Activated CD4-positive, alpha-beta T cell treated with anti-CD3 and anti-CD28 coated beads, Interleukin-10, Interleukin-2, amounts not matched to agents 100 ng/mL and 50 ng/mL, durations not matched to agents 16 hours and 8 hours (primary cell): ENCODE measurements at places on chromosomes 2 and 18.

- DNase-seq = no peak
Measured at GRCh38 chr18:57907550-57907949, 104.4 kb upstream of the ATP8B1 start.

GRCh38 chr2:107473150-107473549, 353.5 kb upstream of the RGPD4 start:
- no peak for DNase-seq

GRCh38 chr2:50077190-50077737, 922.9 kb upstream of the FSHR start:
- DNase-seq = no peak

DNA sequence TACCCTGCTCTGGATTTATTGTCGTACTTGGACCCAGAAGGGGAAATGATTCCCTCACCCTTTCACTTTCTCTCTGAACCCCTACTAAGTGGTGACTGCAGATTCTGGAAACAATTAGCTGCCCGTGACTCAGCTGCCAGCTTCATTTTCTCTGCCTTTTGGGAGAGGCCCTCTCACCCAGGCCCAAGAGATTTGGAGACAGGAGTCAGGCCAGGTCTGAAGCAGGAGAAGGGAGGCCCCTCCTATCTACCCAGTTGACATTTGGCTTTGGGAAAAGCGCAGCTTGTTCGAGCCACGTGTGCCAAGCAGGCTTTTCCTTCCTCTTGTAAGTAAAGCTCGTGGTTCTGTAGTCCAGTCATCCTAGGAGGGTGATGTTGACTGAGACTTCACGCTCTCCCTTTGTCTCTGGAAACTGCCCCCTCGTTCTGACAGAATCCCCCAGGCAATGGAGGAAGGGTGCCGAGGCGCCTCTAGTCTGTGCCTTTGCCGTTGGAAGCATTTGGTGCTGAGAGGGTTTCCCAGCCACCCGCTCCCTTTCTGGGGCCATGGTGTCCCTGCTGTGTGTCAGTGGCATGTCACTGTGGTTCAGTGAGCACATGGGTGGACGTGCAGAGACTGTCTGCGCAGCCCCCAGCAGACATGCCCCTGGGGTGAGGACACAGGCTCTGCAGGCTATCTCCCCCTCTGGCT, 8.6 kb downstream of the OXER1 start:
- DNase-seq = no peak

DNA sequence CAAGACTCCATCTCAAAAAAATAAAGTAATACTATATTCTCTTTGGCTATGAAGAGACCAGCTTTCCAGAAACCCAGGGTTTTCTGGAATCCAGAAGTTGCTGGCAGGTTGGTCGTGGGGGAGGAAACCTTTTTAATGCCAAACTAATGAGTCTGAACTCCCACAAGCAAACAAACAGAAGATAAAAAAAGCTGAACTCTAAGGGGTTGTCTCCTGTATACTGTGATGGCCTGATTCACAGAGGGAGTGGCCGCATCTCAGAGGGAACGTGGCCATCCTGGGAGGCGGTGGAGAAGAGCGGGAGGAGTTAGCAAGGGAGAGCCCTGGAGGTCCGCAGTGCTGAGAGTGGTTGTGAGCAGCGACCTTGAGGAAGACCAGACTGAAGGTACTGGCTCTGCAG, 36.1 kb downstream of the LIMS1 start:
- no peak for DNase-seq

DNA sequence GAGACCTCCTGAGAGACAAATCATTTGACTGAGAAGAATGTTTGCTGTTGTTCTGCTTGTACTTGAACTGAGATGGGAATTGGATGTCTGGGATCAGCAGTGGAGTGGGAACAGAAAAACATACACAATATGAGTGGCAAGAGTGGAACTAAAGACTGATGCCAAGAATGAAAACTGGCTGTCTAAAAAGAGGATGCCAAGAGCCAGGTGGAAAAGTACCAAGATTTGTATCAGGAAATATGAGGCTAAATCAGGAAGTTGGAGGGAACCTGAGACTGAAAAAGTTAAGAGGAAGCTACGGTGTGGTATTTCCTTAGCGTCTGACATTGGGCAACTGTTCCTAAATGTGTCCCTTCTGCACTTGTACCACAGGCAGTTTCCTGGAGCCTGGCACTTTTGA, 440.9 kb upstream of the CELF4 start:
- no peak for DNase-seq

DNA sequence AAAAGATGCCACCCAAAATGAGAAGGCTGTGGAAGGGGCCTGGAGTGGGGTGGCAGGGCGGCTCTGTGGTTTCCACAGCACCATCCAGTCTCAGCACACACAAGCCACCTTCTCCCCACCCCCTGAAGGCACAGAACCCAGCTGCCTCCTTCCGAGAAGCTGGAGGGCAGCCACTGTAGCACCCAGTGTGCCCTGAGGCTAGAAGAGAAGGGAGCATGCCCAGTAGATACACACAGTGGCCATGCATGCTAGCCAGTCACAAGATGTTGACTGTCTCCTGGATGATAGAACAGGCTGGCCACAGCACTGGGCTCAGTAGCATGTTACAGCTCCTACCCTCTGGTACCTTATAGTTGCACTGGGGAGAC, 148.9 kb upstream of the EPAS1 start:
- DNase-seq = no peak

GRCh38 chr18:47415881-47416280, 164.4 kb upstream of the SKOR2 start:
- no peak for DNase-seq

- no peak for DNase-seq
Measured at GRCh38 chr18:50473881-50474280, 86.0 kb upstream of the MAPK4 start.

- no peak for DNase-seq
Measured at GRCh38 chr18:38421021-38421420, 855.4 kb upstream of the CELF4 start.

- no peak for DNase-seq
Measured at GRCh38 chr2:143300536-143300935, 171.3 kb downstream of the ARHGAP15 start.

DNA sequence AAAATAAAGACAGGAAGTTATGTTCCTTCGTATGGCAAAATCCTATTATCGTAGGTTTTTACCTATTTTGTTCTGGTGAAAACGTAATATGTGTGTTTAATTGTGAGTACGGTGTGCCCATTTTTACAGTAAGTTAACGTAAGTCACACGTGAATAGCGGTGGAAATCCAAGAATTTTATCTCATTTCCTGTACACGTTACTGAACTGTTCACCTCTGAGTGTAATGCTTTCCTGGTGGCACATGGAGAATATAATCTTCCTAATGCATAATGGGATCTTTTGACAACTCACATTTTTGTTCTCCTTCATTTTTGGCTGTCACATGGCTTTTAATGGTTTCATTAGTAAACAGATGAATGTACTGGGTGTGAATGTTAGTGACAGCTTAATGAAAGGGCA, 28.2 kb downstream of the BCL2L11 start:
- no peak for DNase-seq

DNA sequence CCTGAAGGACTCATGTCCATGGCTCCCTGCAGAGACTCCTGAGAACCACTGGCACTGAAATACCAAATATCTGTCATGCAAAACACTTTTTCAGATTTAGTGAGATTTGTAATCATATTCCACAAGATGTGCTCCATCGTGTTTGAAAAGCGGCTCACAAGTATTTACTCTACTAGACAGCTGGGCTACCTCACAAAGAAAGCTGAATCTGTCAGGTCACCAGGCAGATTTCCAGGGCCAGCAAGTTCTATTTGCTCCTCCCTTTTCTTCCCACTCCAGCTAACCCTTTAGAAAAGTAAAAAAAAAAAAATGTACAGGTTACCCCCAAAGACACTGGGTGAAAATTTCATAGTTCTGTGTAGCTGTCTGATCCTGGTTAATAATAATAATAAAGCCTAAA, 22.9 kb downstream of the WIPF1 start:
- no peak for DNase-seq

- DNase-seq = no peak
Measured at GRCh38 chr2:112138159-112139032, at the start of gene FBLN7. Gene FBLN7 (plus strand): TSS chr2:112138385. CDS start chr2:112138656, 271 bp downstream.

DNA sequence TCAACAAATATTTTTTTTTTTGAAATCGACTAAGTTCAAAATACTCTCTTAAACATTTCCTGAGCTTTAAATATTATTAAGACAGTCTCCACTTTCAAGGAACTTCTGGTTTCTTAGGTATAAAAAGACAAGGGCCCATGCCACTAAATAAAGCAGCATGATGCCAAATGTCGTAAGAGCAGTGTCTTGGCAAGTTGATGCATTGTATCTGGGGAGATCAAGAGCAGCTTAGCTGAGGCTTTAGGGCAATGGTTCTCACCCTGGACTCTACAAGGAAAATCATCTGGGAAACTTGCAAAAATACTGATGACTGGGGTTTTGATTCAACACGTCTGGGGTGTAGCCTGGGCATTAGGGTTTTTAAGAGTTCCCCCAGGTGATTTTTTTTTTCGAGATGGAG, 41.3 kb downstream of the COL4A3 start:
- DNase-seq = no peak

DNA sequence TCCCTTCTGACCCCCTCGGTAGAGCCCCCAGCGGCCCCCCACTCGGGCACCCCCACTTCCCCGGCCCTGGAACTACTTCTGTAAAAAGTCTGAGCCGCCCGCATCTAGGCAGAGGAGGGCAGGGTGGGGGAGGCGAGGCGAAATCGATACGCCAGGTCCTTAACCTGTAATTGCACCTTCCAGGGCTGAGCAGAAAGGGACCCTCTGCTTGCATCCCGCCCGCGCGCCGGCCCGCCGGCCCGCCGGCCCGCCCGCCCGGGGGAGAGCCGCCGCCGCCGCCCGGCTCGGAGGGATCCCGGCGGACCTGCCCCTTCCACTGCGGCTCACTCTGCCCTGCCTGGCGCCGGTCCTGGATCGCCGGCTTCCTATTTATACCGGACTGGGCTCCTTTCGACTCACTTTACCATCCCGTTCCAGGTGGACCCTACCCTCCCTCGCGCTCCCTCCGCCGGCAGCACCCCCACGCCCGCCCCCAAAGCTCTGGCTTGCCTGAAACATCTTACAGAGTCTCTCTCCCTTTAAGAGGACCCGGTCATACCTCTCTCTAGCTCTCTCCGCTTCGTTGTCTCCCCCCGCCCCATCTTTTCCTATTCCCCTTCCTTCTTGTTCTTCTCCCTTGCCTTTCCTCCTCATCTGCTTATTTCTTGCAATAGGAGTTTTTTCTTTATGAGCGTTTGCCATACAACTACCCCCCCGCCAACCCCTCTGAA, 797 bp downstream of the KLHL14 start:
- no peak for DNase-seq

- DNase-seq = no peak
Measured at GRCh38 chr18:59437851-59438569, 78.9 kb upstream of the LMAN1 start.

DNA sequence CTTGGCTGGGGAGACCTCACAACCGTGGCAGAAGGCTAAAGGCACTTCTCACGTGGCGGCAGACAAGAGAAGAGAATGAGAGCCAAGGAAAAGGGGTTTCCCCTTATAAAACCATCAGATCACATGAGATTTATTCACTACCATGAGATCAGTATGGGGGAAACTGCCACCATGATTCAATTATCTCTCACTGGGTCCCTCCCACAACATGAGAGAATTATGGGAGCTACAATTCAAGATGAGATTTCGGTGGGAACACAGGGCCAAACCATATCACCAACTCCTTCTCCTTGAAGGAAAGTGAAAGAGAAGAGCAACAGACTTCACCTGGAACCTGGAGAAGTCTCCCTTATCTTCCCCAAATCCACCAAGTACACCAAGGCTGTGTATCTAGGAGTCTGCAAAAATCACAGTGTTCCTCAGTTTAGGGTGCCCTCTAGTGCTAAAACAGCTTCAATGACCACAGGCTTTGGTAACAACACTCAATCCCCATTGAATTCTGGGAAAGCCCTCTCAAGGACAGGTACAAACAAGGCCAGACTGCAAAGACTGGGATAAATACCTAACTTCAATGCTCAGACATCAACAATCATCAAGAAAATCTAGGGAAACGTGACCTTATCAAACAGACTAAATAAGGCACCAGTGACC, 148.8 kb upstream of the SRD5A2 start:
- DNase-seq = peak; percentile 13

DNA sequence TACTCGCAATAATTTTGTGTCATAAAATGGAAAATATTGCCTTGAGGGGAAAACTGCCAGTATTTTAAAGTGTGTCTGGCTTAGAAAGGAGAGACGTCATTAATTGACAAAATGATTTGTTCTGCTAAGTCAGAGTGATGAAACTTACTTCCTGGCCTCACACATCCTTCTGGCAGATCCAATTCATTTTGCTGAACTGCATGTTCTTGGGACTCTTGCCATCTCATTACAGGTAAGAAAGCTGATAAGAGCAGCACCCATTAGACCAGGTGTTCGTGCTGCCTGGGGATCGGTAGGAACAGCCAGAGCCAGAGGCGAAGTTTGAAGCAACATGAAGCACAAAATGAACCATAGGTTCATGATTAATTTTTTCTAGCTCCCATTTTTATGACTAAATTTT, 38.0 kb downstream of the KCNE4 start:
- no peak for DNase-seq

DNA sequence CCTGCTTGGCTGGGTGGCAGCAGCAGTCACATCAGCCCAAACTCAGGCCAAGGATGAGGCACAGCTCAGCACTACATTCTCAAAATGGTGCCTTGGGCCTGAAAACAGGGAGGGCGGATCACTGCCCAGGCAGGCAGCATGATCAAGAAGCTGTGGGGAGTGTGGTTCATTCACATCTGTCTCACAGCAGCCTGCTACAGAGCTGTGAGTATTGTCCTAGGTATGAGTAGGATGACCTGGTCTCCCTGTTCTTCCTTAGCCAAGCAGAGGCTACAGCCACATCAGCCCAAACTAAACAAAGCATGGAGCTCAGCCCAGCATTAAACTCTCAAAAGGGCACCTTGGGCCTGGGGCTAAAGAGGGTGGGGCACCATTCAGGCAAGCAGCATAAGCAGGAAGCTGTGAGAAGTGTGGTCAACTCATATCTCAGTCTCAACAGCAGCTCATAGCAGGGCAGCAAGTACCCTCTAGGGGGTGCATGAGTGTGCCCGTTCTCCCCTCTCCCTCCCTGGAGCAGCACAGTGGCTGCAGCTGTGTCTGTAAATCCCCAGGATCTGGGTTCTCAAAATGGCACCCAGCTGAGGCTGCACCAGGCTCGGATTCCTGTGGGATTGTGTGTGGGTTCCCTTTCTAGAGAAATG, 139.6 kb downstream of the TRABD2A start:
- DNase-seq = peak; percentile 34

- no peak for DNase-seq
Measured at GRCh38 chr18:49691177-49691608, 122.1 kb downstream of the ACAA2 start.

DNA sequence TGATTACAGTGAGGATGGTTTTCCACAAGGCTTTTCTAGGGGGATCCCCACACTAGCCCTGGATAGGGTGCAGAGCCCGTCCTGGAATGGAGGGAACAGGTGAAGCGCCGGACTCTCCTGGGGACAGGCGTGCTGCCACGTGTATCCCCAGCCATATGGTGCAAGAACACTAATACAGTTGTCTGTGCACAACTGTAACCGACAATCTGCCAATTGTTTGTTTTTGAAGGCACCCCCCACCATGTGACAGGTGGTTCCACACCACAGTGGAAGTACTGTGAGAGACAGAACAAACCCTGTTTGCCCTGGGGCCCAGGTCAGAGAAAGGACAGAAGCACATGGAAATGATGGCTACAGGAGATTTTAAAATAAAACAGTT, 52.9 kb downstream of the MYCN start:
- DNase-seq = no peak

GRCh38 chr2:9373476-9373875, 49.9 kb downstream of the ITGB1BP1 start:
- no peak for DNase-seq

- DNase-seq = no peak
Measured at GRCh38 chr2:207071820-207072219, 93.9 kb downstream of the KLF7 start.

- DNase-seq = no peak
Measured at GRCh38 chr2:14750433-14750832, 117.9 kb downstream of the LRATD1 start.

GRCh38 chr2:28004086-28004485, 113.6 kb downstream of the BABAM2 start:
- DNase-seq = peak; percentile 72
